Spinal cord (tissue), 10 donors: ENCODE measurements at places on chromosomes 1 and 21. TPM values are rescaled to one million over a fixed set of nuclear protein-coding genes. Genes with fewer than 3 reads are reported as not detected.

DNA sequence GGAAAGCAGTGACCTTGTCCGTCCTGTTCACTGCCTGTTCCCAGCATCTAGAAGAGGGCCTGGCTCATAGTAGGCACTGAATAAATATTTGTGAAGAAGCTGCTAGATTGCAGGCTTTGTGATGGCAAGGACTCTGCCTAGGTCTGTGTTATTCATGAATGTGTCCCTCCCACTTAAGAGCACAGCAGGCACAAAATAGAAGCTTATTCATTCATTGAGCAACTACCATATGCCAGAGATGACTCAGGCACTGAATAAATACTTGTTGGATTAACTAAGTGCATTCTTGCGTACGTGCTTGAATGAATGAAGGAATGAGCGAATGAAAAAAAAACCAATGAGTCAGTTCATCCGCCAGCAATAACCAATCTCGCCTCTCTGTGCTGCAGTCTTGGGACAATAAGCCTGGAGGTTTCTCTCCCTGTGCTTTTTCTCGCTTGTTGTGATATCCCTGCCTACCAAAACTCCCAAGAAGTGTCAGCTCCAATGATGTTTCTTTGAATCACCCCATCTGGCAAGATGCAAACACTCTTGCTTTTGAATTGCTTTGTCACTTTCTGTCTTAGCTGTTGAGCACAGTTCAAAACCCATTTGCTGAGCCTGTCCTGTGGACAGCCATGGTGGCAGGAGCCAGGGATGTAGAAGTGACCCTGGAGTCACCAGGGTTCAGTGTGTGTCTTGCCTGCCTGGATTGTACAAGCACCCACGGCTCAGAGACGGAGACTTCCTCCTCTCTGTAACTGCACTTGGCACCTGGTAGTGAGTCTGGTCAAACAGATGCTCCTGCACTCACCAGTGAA, 143.9 kb downstream of the KAZN start:
- no peak for DNase-seq

RXFP4 gene
- not detected for total RNA-seq

DNA sequence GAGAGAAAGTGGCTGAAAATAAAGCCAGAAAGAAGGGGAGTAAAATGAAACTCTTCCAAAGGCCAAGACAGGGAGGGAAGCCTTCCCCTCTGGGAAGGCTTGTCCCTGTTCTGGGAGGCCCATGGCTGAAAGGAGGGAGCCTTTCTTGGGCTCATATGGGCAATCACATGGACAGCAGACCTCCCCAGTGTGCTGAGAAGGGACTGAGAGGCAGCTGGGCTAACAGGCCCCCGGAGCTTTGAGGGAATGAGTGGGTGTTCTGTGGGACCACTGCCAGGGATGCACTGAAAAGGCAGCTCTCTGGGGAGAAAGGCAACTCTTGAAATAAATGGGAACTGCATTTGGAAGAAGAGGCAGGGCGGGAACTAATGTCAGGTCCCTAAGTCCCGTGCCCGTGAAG, 39.1 kb downstream of the KANK4 start:
- DNase-seq: no peak

TNFSF4 gene
- total RNA-seq: 1.6 TPM

GRCh38 chr21:45989355-45990048, 7.9 kb downstream of the COL6A1 start:
- DNase-seq: no peak

DNA sequence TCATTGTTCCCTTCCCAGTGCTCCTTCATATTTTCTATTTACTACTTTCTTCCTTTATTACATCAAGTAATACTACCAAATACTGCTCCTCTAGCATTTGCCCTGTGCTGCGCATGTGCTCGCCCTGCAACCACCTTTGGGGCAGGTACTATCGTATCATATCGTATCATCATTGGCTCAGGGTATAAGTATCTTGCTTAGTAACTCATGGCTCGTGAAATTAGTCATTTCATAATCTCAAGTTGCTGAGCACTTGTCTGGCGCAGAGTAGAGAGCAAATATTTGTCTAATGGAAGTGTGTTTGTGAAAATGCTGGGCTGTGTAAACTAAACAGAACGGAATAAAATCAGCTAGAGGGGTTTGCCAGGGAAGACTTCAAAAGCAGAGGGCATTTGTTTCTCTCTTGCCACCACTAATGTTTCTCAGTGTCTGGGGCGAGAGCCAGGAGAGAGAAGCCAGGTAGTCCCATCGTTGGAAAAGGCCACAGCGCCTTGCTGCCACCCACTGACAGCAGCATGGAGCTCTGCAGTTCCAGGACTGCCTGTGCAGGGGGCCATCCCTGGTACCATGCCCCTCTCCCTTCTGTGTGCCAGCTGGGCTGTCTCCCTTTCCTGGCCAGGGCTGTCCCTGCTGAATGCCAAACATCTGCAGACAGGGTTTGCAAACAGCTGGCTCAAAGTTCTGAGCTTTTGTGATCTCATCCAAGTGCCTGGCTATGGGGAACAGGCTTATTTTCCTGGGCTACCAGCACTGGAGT, 20.0 kb upstream of the CPT2 start:
- DNase-seq: peak; percentile 13

GRCh38 chr1:54400329-54400728, 5.9 kb downstream of the SSBP3 start:
- no peak for DNase-seq

PGLYRP4 gene
- not detected for total RNA-seq

GRCh38 chr1:83905315-83905907, 93.5 kb downstream of the TTLL7 start:
- DNase-seq: peak; percentile 78

DNA sequence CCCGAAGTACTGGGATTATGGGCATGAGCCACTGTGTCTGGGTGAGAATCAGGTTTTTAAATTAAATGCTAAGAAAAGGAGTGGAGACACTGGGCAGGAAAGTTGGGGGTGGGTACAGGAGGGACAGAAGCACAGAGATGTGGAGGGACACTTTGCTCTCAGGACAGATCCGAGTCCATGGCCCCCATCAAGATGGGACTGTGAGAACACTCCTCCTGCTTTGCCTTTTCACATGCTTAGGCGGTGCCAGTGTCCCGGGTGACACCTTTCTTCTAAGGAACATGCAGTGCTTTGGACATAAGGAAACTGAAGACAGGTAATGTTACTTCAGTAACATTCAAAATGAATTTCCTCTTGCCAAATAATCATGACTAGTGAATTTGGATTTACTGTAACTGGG, 16.7 kb downstream of the SLC25A33 start:
- no peak for DNase-seq

DNA sequence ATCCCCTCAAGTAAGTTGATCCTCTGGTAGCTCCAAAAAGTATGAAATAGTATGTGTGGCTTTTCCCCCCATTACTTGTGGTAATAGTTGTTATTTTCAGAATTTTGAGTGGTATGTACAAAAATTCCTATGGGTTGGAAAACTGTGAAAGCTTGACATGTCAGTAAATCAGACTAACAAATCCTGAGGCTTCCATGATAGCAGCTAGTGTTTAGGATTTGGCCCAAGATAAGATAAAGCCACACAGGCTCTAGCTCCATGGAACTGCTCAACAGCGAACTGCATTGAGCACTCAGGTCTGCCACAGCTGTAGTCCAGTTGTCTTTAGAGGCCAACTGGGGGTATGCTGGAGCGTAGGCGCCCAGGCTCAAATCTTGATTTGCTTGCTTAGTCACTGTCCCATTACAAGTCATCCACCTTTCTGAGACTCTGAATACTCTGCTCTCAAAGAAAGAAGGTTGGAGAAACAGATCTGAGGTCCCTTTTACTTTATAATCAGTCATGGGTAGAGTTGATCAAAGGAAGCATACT, 28.7 kb downstream of the ATP1A1 start:
- no peak for DNase-seq

- DNase-seq: no peak
These were observed 92.4 kb upstream of the GPR88 start for GRCh38 chr1:100445565-100445964.

DNA sequence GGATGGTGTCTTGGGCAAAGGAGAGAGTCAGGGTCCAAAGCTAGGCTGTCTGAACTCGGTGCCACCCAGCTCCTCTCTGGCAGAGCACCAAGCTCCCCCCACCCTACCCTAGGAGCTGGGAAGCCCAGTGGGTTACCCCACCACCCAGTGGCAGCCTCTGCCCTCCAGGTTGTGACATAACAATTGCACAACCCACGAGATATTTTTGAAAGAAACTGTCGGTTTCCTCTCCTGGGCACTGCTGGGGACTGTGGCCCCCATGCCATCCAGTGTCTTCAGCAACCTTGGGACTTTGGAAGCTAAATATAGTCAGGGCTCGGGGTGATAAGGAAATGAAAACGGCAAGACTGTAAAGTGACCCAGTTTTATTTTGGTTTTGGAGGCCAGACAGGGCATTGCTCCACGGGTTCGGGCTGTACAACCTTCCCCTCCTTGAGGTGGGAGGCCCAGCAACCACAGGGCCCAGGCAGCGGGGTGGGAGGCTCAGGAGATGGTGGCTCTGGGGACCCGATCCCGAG, 1.4 kb downstream of the CITED4 start:
- no peak for DNase-seq

DNA sequence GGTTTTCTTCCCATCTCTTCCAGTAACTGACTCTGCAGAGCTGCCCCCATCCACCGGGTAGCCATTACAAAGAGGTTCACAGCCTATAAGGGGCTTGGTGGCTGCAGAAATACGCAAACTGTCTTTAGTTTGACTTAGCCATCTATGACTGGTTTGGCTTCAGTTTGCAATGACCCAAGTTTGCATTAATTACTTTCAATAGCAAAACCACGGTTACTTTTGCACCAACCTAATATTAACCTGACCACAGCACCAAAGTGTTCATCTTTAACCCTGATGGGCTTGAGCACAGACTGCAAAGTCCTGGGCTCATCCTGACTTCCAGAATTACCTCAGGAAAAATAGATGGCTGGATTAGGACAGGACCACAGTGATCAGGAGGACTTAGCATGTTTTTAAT, 2.2 kb upstream of the HAO2 start:
- DNase-seq: no peak

GRCh38 chr1:194870860-194871259, 1684.4 kb upstream of the B3GALT2 start:
- DNase-seq: no peak

- no peak for DNase-seq
These were observed 5.9 kb downstream of the SMG7 start for GRCh38 chr1:183477986-183478781.

TNFRSF9 gene
- total RNA-seq: 0.11 TPM

- DNase-seq: no peak
These were observed 124.6 kb upstream of the ZNF648 start for GRCh38 chr1:182185842-182186756.

DISP3 gene
- 8.3 TPM for total RNA-seq

- DNase-seq: no peak
These were observed 38.8 kb downstream of the VPS45 start for GRCh38 chr1:150106341-150106740.

HFM1 gene
- 15.1 TPM for total RNA-seq

AGO4 gene
- total RNA-seq: 18.7 TPM

- DNase-seq: no peak
These were observed 5.2 kb upstream of the PIGR start for GRCh38 chr1:206951318-206952100.

GRCh38 chr1:6447818-6448748, 17.9 kb downstream of the TNFRSF25 start:
- DNase-seq: no peak

RGS8 gene
- 8.2 TPM for total RNA-seq

GRCh38 chr21:44960141-44961092, 20.6 kb downstream of the SLX9 start:
- no peak for DNase-seq

DNA sequence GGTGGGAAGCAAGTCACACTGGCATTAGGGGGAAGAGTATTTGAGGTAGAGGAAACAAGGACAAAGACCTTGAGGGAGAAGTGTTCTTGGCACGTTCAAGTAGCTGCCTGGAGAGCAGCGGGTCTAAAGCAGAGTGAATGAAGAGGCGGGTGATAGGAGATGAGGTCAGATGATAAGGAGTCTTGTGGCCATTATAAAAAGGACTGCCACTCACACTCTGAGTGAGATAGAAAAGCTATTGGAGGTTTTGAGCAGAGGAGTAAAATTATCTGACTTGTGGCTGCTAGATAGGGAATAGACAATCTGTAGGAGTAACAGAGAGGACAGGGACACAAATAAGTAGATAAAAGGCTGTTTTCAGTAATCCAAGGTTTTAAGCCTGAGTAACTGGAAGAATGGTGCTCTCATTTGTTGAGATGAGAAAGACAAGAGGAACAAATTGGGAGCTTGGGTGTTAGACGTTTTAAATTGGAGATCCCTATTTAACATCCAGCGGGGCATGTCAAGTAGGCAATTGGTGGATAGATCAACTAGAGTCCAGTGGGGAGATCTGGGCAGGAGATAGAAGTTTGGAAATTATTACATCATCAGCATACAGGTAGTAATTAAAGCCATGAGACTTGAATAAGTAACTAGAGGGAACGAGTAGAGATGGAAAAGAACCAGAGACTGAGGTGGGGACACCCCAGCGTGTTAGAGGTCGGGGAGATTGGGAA, 43.7 kb downstream of the HENMT1 start:
- no peak for DNase-seq

- DNase-seq: no peak
These were observed 109.3 kb downstream of the PRKAB2 start for GRCh38 chr1:147062956-147063355.

DNA sequence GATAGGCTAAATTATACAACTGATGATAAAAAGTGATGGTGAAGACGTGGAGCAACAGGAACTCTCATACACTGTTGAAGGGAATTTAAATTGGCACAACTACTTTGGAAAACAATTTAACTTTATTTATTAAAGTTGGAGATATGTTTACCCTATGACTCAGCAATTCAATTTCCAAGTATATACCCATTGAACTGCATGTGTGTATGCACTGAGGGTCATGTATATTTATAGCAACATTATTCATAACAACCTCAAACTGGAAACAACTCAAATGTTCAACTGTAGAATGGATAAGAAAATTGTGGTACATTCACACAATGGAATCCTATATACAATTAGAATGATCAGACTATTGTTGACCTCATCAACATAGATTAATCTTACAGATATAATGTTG, 16.5 kb upstream of the BCAS2 start:
- DNase-seq: no peak

LAPTM5 gene
- 39.3 TPM for total RNA-seq

GRCh38 chr1:109105881-109106280, 8.0 kb upstream of the ELAPOR1 start:
- no peak for DNase-seq

PTPN14 gene
- 18.3 TPM for total RNA-seq

DNA sequence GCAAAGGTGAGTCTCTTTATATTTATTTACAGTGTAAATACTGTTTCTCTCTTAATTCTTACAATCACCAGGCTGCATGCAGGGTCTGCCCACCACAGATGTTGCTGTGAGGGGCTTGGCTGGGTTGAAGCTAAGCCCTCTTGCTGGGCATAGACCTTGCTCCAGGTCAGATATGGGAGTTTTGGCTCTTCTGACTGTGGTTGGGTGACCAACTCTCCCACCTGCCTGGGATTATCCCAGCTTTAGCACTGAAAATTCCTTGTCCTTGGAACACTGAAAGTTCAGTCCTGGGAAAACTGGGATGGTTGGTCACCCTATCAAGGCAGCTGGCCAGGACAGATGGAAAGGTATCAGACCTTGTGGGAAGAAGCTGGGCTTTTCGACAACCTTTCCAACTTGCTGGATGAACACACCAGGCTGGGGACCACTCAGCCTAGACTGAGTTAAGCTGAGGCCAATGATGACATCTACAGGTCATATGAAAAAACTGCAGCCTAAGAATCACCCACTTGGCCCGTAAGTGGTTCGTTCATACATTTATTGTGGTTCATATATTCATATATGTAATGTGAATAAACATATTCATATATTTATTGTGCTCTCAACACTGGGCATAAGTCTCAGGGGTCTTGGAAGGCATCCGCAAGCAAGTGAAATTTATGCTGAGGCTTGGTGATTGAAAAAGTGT, 26.6 kb upstream of the HPDL start:
- DNase-seq: peak; percentile 90

NLRP3 gene
- total RNA-seq: 5.0 TPM

GRCh38 chr1:111228748-111229126, 1.2 kb downstream of the CHI3L2 start:
- DNase-seq: no peak

AMY1A gene
- not detected for total RNA-seq
